ENCODE measurements at places on chromosomes 5 and 9.

GRCh38 chr5:72305194-72306142, 14.6 kb downstream of the MRPS27 start:
- no peak for DNase-seq

DNA sequence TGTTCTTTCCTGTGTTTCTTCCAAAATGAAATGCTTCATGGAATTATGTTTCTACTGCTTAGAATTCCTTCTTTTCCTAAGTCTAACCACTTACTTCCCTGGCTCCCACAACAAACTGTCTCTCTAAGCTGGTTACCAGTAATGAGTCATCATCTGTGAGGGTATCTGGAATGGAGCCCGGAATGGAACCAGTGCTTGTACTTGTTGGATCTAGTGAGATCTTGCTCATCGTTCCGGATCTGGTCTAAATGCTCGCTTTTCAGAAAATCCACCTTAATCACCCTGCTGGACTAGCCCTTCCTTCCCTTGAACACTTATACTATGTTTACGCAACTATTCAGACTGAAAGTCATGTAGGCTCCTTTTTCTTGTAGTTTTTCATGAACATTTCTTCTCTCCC, 184.8 kb downstream of the PBX3 start:
- no peak for DNase-seq

GRCh38 chr5:165665735-165666400, 2160.4 kb downstream of the MAT2B start:
- no peak for DNase-seq

DNA sequence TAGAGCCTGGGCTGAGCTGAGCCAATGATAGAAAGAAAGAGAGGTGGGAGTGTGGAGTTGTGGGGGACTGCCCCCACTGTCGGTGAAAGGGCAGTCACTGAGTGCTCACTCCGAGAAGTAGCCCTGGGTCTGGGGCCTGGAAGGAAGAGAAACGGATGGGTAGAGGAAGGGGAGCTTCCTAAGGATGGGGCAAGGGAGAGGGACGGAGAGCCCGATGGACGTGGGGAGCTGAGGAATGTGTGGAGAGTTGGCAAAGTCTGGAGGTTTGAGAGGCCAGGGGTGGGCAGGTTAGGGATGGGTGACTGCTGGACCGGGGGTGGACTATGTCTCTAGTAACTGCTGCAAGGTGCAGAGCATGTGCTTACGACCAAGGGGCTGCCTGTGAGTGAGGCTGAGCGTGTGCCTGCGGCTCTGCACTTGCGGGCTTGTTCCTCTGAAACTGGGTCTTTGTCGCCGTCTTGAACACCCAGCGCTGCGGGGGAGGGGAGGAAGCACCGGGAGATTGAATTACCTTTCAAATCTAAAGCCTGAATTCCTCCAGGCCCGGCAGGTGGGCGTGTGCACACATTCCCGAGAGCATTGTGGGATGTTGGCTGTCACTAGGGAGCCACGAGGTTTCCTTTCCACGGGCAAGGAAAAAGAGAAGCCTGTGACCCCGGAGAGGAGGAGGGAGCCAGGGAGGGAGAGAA, 76.4 kb upstream of the ARAP3 start:
- no peak for DNase-seq

DNA sequence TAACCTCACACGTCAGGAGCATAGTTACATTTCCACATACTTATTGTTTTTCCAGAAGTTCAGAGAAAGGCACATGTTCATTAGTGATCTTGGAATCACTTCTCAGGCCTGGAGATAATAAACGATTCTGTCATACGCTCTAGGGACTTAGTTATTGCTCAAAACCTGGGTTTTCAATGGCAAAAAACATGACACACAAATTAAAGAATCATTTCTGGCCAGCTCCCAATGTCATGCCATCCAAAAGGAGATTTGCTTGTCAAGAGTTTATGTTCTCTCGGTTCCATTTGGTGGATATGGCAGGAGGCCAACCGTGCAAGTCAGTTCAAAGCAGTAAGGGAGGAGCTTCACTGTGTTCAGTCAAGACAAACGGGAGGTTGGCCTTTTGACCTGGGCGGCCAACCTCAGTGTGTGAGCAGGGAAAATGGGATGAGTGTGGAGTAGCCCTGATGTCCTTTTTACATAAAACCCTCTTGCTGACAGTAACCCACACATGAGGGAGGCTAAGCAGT, 123.4 kb downstream of the NXNL2 start:
- DNase-seq = no peak

GRCh38 chr5:50967009-50967562, 300.6 kb downstream of the PARP8 start:
- no peak for DNase-seq

DNA sequence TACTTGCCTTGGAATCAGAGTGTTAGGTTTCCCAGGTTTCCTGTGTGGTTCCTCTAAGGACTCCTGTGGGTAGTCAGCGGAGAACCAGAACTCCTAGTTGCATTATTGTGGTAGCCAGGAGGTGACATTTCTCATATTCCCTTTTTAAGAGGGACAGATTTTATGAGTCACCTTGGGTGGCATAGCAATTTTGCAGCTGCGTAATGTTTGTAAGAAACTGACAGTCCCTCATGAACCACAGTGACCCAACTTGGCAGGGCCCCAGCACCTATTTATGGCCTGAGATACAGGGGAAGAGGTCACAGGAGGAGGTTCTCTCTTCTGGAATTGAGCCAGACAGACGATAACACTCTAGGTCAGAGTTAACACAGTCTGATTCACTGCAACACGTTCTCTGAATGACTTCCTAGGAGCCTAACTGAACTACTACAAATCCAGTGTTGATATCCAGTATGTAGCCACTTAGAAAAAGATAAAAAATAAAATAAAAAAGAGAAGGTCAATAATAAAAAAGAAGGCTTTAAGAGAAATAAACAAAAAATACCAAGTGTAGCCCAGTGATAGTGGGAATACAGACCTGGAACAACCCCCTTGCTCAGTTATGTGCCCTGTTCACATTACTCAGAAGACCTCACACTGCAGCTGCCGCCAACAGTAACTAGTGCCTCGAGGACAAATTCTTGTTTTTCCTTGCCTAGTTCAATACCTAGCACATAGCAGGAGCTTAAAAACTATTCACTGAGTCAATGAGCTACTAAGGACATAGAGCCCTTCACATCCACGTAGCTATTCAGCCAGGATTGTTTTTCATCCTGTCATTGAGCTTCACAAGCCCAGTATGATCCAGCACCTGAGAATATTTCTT, 50.7 kb upstream of the VLDLR start:
- no peak for DNase-seq

- no peak for DNase-seq
Observed at GRCh38 chr5:149550594-149551226, 529 bp downstream of the CSNK1A1 start.

- no peak for DNase-seq
Observed at GRCh38 chr5:148125641-148126040, 42.7 kb upstream of the SPINK14 start.

- no peak for DNase-seq
Observed at GRCh38 chr5:138536665-138537315, 6.2 kb downstream of the ETF1 start.

GRCh38 chr9:82170866-82171265, 182.3 kb downstream of the SPATA31D1 start:
- DNase-seq = no peak

DNA sequence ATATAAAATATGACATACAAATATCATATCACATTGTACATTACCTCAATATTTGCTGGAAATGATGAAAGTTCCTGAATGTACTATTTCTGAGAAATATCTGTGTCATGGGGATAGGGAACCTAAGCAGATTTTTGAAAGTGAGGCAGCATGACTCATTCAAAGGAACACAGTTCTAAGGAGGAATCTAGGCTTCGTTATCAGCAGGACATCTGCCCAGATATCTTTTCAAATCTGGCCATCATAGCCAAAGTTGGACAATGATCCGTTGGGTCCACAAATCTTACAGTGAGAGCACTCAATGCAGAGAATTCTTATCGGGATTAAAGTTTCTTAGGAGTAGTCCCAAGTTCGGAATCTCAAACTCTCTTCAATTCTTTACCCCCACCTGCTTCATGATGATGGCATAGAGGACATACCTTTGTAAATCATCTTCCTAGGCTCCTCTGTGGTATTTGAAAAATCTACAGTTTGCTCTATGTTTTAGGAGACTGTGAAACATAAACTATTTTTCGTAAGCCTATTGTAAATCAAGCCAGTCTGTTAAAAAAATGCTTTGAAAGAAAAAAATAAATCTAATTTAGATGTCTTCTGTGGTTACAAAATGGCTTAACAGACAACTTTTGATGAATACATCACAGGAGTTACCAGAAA, 29.4 kb upstream of the ALDH1A1 start:
- DNase-seq = no peak

GRCh38 chr5:2666081-2666480, 85.4 kb downstream of the IRX2 start:
- no peak for DNase-seq

- no peak for DNase-seq
Observed at GRCh38 chr9:20990867-20991266, 40.6 kb downstream of the HACD4 start.

GRCh38 chr5:38793099-38793498, 52.7 kb upstream of the OSMR start:
- DNase-seq = no peak

DNA sequence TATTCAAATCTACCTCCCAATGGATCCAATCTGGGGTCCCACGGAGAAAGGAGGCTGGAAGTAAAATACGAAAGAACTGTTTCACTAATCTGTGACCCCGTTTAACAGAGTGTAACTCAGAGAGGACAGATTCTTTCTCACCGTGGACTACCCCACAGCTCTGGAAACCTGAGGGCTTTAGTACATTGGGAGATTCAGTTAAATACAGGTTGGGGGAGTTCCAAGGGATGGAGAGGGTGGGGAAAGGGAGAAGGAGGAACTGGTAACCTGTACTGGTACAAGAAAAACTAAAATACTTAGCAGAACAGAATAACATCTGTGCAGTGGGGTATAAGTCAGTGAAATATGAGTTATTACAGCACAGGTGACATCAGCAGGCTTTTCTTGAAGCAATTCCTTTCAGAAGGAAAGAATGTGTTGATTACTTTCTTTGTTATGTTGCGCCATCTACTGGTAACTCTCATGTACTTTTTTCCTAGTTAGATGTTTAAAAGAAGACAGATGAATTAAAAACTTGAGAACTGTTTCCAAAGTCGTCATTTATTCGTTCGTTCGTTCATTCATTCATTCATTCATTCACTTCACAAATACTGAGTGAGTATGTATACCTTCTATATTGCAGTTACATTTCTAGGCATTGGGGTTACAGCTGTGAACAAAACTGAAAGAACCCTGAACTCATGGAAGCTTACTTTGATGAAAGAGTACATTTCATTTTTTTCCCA, 30.0 kb upstream of the STOM start:
- no peak for DNase-seq

DNA sequence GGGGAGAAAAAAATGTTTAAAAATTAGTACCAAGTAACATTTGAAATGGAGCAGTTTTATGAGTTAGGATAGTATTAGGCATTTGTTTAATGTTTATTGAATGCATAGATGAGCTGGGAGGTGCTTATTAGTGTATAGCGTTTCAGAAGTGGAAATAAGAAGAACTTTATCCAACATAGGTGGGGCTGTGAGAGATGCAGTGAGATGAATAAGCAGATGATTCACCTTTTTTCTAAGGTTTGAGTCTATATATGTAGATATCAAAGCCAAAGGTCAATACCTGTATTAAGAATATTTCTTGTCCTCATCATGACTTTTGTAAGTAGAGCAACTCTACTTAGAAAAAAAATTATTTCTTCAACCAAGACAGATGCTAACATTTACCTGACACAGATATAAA, 54.6 kb upstream of the POU4F3 start:
- no peak for DNase-seq

DNA sequence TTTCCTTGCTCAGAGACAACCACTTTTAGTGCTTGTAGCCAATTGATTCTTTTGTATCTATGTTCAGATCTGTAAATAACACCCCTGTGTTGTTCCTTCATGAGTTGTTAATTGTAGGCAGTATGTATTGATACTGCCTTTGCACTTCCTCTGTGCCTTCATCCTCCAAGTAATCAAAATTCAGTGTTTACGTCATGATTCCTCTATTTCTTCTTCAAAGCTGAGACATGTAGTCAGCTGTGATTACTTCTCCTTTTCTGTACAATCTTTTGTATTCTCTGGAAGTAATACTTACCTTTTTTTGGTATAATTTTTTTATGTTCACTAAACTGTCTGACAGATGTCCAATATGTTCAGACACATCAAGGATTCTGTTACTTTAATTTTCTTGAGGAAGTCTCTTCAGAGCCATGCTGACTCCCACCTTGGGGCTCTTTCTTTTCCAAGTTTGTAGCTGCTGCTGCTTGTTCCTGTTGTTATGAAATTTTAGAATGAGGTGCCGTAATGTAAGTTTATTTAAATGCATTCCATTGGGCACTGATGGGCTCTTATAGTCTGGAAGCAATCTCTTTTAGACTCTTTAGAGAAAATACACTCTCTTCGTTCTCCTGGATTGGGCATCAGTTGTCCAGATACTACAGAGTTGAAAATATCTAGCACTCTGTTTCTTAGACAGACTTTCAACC, 30.5 kb upstream of the LRRC70 start:
- DNase-seq = no peak

DNA sequence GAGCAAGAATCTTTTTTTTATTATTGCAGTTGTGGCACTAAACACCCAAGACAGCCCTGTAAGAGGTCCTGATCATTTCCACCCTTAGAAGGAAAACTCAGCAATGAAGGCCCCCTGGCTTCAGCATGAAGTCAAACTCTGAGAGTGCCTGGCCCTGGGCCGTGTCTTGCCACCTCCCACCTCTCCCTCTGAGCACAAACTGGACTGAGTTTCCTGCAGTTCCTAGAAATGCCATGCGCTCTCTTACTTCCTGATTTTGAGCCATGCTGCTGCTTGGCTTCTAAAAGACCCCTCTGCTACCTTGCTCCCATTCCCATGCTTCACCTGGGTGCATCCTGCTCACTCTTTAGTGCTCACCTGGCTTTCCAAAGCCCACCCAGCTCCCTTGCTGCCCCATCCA, 140.4 kb upstream of the KLF9 start:
- no peak for DNase-seq

DNA sequence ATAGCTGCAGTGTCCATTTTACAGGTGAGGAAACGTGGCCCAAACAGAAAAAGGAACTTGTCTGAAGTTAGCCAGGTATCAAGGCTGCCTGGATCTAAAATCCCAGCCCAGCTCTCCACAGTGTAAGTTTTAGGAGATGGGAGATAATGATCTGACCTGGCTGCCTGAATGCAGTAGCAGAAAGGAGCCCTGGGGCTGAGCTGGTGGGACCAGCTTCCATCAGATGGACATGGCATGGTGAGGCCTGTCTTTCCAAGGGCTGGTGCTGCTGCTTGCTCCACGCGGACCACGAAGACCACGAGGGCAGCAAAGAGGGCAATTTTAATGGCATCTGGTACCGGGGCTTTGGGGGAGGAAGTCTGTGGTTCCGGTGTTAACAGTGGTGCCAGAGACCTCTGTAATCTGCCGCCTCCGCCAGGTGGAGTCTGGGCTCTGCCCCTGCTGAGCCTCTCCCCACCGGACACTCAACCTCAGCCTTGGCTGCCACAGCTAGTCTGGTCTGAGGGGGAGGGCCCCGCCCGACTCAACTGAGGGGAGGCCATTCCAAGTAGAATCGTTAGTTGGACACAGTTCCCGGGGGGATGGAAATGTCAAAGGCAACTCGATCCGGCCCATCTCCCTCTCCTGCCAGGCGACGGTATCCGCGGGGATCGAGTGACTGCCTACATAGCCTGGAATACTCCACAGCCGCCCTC, 650 bp downstream of the MYORG start:
- DNase-seq = no peak

GRCh38 chr5:125612181-125612721, 811.0 kb upstream of the GRAMD2B start:
- DNase-seq = no peak

- DNase-seq = no peak
Observed at GRCh38 chr9:36328798-36329411, 70.7 kb upstream of the GNE start.

GRCh38 chr9:28616310-28616709, 1043.0 kb upstream of the C9orf72 start:
- no peak for DNase-seq

Measured in progenitor cell of endocrine pancreas (in vitro differentiated cells).